ENCODE measurements at places on chromosomes 4 and X. TPM values are rescaled to one million over a fixed set of nuclear protein-coding genes. Genes with fewer than 3 reads are reported as not detected.

The MAGEA4 gene
- not detected for total RNA-seq

The ZCCHC18 gene
- 1.5 TPM for total RNA-seq

The HPSE gene
- total RNA-seq: 1.3 TPM

The EDA2R gene
- 12.6 TPM for total RNA-seq

The HSD17B10 gene
- total RNA-seq: 97.4 TPM

The RBM46 gene
- total RNA-seq: 0.04 TPM

The WDR1 gene
- 370 TPM for total RNA-seq

DNA sequence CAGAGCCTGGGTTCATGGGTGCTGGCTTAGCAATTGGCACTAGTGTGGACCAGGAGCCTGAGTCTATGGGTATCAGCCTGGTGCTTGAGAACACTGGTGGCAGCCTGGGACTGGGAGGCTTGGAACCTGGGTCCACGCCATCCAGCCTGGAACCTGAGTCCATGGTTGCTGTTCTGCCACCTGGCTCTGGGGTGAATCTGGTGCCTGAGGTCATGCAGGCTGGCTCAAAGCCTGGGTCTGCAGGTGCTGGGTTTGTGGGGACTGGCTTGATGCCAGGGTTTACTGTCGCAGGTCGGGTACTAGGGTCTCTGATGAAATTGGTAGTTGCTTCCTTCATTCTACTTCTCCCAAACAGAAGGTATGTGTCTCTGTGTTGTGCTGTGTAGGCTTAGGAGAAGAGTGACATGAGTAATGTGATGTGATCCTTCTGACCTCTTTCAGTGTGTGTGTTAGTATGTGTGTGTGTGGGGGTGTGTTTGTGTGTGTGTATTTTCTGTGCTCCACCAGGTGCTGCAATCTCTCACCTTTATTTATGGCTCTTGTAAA is 517.0 kb upstream of the EPHA5 start:
- no peak for DNase-seq

GRCh38 chrX:16239211-16239610 is 71.9 kb downstream of the MAGEB17 start:
- DNase-seq: peak; percentile 84

GRCh38 chr4:34893382-34893781 is 1350.9 kb downstream of the ARAP2 start:
- no peak for DNase-seq

- no peak for DNase-seq
Measured at GRCh38 chr4:26856906-26857277, 3.7 kb upstream of the STIM2 start.

- no peak for DNase-seq
Measured at GRCh38 chrX:3598709-3599108, 114.7 kb downstream of the PRKX start.

DNA sequence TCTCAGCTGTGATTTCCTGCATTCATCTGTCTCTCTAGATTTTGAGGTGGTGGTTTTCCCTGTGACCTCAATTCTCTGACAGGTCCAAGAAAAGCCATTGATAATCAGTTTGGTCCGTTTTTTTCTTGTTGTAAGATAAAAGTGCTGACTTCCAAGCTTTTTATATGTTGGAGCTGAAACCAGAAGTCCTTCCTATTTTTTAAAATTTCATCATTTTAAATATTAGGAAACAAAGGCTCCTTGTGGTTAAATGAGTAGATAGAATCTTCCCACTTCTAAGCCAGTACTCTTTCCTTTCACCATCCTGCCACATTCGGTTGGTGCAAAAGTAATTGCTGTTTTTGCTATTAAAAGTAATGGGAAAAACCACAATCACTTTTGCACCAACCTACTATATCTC is 18.3 kb downstream of the RNF175 start:
- no peak for DNase-seq

DNA sequence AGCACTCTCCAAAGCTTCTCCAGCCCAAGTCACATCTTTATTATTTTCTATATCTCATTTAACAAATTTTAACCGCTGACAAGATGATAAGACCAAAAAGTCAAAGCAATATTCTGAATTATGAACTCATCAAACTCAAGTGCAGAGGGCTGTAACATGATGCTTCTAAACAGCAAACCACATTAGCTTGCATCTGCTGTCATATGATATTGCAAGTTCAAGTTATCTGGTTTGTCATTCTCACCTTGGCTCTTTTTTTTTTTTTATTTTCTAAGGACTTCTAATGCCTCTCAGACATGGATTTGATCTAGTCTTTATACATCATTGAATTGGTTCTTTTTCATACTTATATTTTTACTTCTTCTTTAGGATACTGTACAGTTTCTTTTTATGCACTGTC is 93.4 kb downstream of the SLC10A7 start:
- no peak for DNase-seq

- DNase-seq: no peak
Measured at GRCh38 chrX:40273356-40274050, 175.7 kb upstream of the BCOR start.

DNA sequence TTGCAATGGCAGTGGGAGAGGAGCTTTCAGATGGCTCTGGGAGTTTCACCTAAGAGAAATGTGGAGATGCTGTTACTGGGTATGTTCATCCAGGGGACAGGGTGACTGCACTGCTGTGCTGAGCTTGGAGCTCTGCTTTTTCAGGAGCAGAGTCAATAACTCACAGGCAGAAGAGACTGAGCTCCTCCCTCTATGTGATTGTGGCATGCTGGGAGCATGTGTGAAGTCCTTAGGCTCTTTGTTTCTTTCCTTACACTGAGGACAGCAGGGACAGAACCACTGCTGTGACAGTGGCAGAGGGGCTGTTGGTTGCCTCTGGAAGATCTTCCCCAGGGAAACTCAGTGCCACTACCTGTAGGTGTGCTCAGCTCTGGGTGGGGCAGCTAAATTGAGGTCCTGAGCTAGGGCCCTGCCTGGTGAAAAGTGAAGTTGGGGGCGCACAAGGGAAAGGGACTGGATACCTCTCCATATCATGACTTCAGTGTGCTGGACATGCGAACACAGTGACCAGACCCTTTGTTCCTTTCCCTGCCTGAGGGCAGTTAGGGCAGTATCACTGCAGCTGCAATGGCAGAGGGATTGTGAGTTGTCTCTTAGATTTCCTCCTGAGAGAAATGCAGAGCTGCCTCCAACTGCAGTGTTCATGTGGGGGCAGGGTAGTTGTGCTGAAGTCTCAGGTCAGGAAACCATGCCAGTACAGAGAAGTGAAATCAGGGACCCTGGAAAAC is 156.7 kb downstream of the TENT5D start:
- DNase-seq: no peak

GRCh38 chr4:53622739-53623151 is 31.5 kb upstream of the LNX1 start:
- no peak for DNase-seq

DNA sequence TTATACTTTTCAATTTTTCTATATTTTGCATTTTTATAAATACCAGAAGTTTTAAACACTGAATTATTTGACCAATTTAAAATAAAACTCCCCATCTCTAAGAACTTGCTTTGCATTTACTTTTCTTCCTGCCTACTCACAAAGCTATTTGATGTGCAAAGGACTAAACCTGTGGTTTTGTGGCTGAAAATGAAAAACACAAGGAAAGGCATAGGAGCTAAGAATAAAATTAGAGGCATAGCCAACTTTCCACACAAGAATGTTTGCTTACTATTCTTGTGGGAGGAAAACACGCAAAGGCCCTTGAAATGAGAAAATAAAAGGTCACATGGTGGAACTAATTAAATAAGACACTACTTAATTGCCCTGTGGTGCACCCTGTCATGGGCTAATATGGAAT is 221.2 kb downstream of the KLHL13 start:
- DNase-seq: no peak

GRCh38 chr4:4935974-4936373 is 76.5 kb downstream of the MSX1 start:
- no peak for DNase-seq

DNA sequence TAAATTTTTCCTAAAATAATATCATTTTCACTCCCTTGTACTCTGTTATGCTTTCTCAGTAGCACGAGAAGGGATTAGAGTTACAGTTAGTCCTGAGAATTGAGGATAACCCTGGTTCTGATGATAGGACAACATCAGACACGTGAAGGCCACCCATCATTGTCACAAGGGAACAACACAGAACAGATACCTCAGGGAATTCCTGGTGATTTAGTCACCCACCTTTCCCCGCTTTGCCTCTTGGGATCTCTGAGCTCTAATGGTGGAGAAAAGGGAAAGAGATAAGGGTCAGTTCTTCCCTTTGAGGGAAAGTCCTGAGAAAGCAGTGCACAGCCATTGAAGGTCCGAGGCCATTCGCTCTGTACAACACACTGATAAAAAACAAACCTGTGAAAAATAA is 112.3 kb upstream of the GALNT7 start:
- no peak for DNase-seq

- no peak for DNase-seq
Measured at GRCh38 chr4:37594099-37594498, 92.1 kb downstream of the RELL1 start.

DNA sequence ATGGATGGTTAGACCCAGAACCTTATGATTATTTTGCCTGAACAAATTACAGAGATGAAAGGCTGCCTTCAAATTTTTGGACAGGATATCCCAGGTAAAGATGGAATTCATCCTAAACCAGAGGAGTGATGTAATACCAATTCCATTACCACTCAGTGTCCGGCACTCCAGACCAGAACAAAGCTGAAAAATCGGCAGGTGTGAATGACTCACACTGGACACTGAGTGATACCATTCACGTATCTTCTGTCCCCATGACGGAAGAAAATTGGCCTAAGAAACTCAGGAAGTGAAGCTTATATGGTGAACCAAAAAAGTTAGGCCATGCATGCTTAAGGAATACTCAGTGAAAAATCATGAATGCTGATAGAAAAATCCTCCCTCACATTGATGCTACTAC is 34.5 kb downstream of the PALLD start:
- DNase-seq: peak; percentile 10

DNA sequence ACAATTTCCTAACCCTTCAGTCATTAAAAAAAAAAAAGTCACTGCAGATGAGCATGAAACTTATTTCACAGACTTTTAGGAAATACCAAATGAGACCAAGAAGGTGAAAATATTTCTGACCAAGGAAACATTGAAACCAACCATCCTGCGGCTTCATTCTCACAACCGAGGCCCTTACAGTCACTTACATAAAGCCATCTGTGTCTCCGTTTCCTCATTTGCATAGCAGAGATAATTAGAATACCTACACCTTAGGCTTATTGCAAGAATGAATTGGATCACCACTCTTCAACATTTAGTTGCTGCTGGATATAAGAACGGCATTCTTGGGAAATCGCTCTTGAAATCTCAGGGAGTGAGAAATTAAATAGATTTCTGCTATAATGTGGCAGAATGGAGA is 356.2 kb downstream of the HS3ST1 start:
- no peak for DNase-seq

GRCh38 chrX:6558979-6559378 is 24.1 kb upstream of the VCX3A start:
- DNase-seq: no peak
